ENCODE measurements at places on chromosomes 13 and 19. TPM values are rescaled to one million over a fixed set of nuclear protein-coding genes. Genes with fewer than 3 reads are reported as not detected.

FAM83E gene
- total RNA-seq = 4.3 TPM

SOHLH2 gene
- not detected for total RNA-seq

ZNF229 gene
- total RNA-seq = 0.58 TPM

FFAR2 gene
- 0.15 TPM for total RNA-seq

DIRAS1 gene
- total RNA-seq = not detected
